Activated naive CD8-positive, alpha-beta T cell treated with anti-CD3 and anti-CD28 coated beads, Interleukin-2, amount 10 ng/mL, durations not matched to agents 7 days and 5 days (primary cell): ENCODE measurements at places on chromosomes 16 and 17. TPM values are rescaled to one million over a fixed set of nuclear protein-coding genes. Genes with fewer than 3 reads are reported as not detected.

Gene TBC1D16
- 2.1 TPM for total RNA-seq

Gene PIK3R5
- 81.4 TPM for total RNA-seq

Gene SMTNL2
- not detected for total RNA-seq

Gene HBZ
- total RNA-seq, result not detected

Gene SDR42E2
- 0.44 TPM for total RNA-seq

Gene PLEKHH3
- 0.94 TPM for total RNA-seq

Gene KRT20
- total RNA-seq, result not detected

Gene SYT17
- total RNA-seq, result not detected

Gene KRTAP1-5
- total RNA-seq, result not detected

Gene MT1M
- total RNA-seq, result not detected

Gene SMIM36
- not detected for total RNA-seq

Gene OSGIN1
- 0.85 TPM for total RNA-seq

Gene CORO6
- 8.2 TPM for total RNA-seq

Gene KRTAP4-4
- total RNA-seq, result not detected

Gene DNASE1L2
- 2.2 TPM for total RNA-seq

- DNase-seq, result no peak
- H3K27ac ChIP-seq, result no peak overlapping the region
- H3K4me3 ChIP-seq, result no peak overlapping the region
- peaks cover 1% of the 10 kb centered on the region for H3K36me3 ChIP-seq
These were observed 143.7 kb upstream of the COX10 start for GRCh38 chr17:13925579-13925978.

GRCh38 chr17:27413792-27414191 is 42.5 kb upstream of the KSR1 start:
- H3K27me3 ChIP-seq, result peaks cover 9% of the 10 kb centered on the region
- H3K27ac ChIP-seq, result no peak overlapping the region
- DNase-seq, result no peak
- no peaks in the 10 kb centered on the region for H3K36me3 ChIP-seq
- H3K4me1 ChIP-seq, result peaks cover 5% of the 10 kb centered on the region

DNA sequence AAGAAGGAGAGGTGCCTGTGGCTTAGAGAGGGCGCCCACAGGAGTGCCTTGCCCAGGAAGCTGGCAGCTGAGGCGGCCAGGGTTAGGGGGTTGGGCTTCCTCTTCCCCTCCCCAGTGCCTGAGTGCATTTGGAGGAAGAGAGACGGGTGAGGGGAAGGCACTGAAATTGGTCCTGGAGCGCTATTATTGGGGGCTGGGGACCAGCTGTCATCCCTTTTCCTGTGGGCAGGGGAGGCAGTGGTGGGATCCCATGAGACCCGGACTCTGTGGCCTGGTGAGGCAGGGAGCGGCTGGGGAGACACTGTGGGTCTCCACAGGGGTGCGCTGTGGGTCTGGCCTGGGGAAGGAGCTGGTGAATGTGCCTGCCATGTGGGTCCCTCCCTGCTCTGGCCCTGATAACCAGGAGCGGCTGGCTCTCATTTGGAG is 259.7 kb downstream of the SEC14L1 start:
- H3K27ac ChIP-seq, result peak overlapping the region; percentile 88
- H3K4me1 ChIP-seq, result peaks cover 73% of the 10 kb centered on the region
- peak; percentile 83 for DNase-seq
- H3K36me3 ChIP-seq, result peaks cover 33% of the 10 kb centered on the region

- no peak overlapping the region for H3K4me3 ChIP-seq
- no peaks in the 10 kb centered on the region for H3K27me3 ChIP-seq
- no peak for DNase-seq
- H3K27ac ChIP-seq, result no peak overlapping the region
- no peaks in the 10 kb centered on the region for H3K4me1 ChIP-seq
These were observed 43.9 kb upstream of the SLC5A11 start for GRCh38 chr16:24801761-24802302.

DNA sequence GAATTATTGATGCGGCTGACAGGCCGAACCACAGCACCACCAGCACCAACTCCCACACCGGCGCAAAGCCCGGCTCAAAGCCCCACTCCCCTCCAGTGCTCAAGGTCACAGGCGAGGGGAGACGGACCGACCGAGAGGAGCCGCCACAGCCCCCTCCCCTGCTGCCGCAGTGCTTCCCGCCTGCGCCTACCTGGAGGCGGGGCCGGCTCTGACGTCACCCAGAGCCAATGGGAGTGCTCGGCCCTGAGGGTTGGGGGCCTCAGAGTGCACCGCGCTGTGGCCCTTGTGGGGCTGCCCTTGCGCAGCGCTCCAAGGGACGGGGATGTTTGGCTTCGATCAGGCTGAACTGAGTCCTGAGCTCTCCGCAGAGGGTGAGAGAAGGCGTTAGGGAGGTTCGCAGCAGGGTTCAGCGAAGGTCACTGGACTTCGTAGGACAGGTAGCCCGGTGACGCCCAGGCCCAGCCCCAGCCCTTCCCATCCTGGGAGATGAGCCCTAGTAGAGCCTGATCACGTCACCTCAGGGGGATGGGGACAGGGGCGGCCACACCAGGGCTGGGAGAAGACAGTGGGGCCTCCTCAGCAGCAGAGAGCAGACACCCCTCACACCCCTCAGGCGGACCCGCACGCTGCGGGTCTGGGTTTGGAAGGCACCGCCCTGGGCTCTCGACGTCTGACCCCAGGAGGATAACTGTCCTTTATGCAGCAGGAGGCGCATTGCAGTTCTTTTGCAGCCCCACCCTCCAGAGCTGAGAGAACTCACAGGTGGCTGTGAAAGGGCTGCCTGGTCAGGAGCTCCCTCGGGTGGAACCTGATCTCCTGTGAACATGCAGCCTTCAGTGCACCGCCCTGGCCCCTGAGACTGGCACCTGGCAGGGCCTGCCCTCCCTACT is 1.5 kb downstream of the NDRG4 start:
- H3K27me3 ChIP-seq, result peaks cover 3% of the 10 kb centered on the region
- H3K27ac ChIP-seq, result no peak overlapping the region
- DNase-seq, result peak; percentile 60
- peaks cover 6% of the 10 kb centered on the region for H3K4me1 ChIP-seq
- peak overlapping the region; percentile 79 for H3K4me3 ChIP-seq
- no peaks in the 10 kb centered on the region for H3K36me3 ChIP-seq

GRCh38 chr17:76405967-76406647 is 21.7 kb downstream of the SPHK1 start:
- DNase-seq, result no peak
- H3K4me1 ChIP-seq, result peaks cover 4% of the 10 kb centered on the region
- H3K27ac ChIP-seq, result no peak overlapping the region
- H3K36me3 ChIP-seq, result peaks cover 5% of the 10 kb centered on the region
- H3K27me3 ChIP-seq, result no peaks in the 10 kb centered on the region

DNA sequence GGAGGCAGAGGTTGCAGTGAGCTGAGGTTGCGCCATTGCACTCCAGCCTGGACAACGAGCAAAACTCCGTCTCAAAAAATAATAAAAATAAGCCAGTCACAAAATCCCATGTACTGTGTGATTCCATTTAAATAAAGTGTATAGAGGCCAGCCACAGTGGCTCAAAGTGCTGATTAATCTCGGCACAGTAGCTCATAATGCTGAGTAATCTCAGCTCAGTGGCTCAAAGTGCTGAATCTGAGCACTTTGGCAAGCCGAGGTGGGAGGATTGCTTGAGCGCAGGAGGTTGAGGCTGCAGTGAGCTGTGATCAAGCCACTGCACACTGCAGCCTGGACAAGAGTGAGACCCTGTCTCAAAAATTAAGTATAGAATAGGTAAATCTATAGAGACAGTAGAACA is 4.9 kb downstream of the TMED6 start:
- H3K4me1 ChIP-seq, result peaks cover 6% of the 10 kb centered on the region
- no peak overlapping the region for H3K27ac ChIP-seq
- H3K36me3 ChIP-seq, result peaks cover 15% of the 10 kb centered on the region
- H3K27me3 ChIP-seq, result no peaks in the 10 kb centered on the region
- H3K4me3 ChIP-seq, result no peak overlapping the region

- no peaks in the 10 kb centered on the region for H3K27me3 ChIP-seq
- H3K27ac ChIP-seq, result no peak overlapping the region
- no peak overlapping the region for H3K4me3 ChIP-seq
- H3K36me3 ChIP-seq, result no peaks in the 10 kb centered on the region
- no peaks in the 10 kb centered on the region for H3K4me1 ChIP-seq
These were observed 1965.9 kb downstream of the TP53TG3F start for GRCh38 chr16:35425270-35425669.

- no peaks in the 10 kb centered on the region for H3K27me3 ChIP-seq
- H3K4me3 ChIP-seq, result no peak overlapping the region
- no peaks in the 10 kb centered on the region for H3K36me3 ChIP-seq
These were observed 408.9 kb downstream of the PMP22 start for GRCh38 chr17:14856176-14856575.

GRCh38 chr16:74888888-74889287 is 96.0 kb downstream of the WDR59 start:
- peaks cover 34% of the 10 kb centered on the region for H3K36me3 ChIP-seq
- H3K4me1 ChIP-seq, result peaks cover 2% of the 10 kb centered on the region
- no peak for DNase-seq
- H3K27me3 ChIP-seq, result no peaks in the 10 kb centered on the region
- H3K4me3 ChIP-seq, result no peak overlapping the region

- H3K27ac ChIP-seq, result no peak overlapping the region
- H3K36me3 ChIP-seq, result peaks cover 2% of the 10 kb centered on the region
- H3K27me3 ChIP-seq, result peaks cover 26% of the 10 kb centered on the region
These were observed 43.3 kb upstream of the ZCCHC14 start for GRCh38 chr16:87535855-87536794.
